ENCODE measurements at places on chromosomes 5 and 9. TPM values are rescaled to one million over a fixed set of nuclear protein-coding genes. Genes with fewer than 3 reads are reported as not detected.

SKIC3 gene
- 16.7 TPM for polyA plus RNA-seq

ENTPD8 gene
- polyA plus RNA-seq = 0.03 TPM

RNF180 gene
- 1.0 TPM for polyA plus RNA-seq

PCDHGA9 gene
- polyA plus RNA-seq = 7.1 TPM

FAM200C gene
- polyA plus RNA-seq = 8.6 TPM

ASTN2 gene
- polyA plus RNA-seq = 1.9 TPM

GMCL2 gene
- polyA plus RNA-seq = not detected

APBA1 gene
- polyA plus RNA-seq = 0.66 TPM

KIF20A gene
- polyA plus RNA-seq = 0.29 TPM

SEMA4D gene
- 8.9 TPM for polyA plus RNA-seq

PCDHB2 gene
- polyA plus RNA-seq = 0.59 TPM

CFAP90 gene
- polyA plus RNA-seq = not detected

IL4 gene
- not detected for polyA plus RNA-seq

CENPK gene
- 0.58 TPM for polyA plus RNA-seq

FST gene
- polyA plus RNA-seq = 6.3 TPM

CDO1 gene
- 4.7 TPM for polyA plus RNA-seq

LCN9 gene
- polyA plus RNA-seq = not detected

PRR7 gene
- polyA plus RNA-seq = 2.7 TPM

NOTCH1 gene
- polyA plus RNA-seq = 7.3 TPM

SYK gene
- 0.96 TPM for polyA plus RNA-seq

TAF1L gene
- under 0.01 TPM for polyA plus RNA-seq

RNF224 gene
- not detected for polyA plus RNA-seq

CCDC171 gene
- polyA plus RNA-seq = 0.33 TPM

SPATA6L gene
- polyA plus RNA-seq = 0.95 TPM

MRPS30 gene
- polyA plus RNA-seq = 35.7 TPM

GFI1B gene
- polyA plus RNA-seq = 0.06 TPM

TNFSF15 gene
- polyA plus RNA-seq = not detected

GABBR2 gene
- polyA plus RNA-seq = 0.37 TPM

SPINK7 gene
- polyA plus RNA-seq = not detected

SLC22A5 gene
- polyA plus RNA-seq = 21.8 TPM

PRKACG gene
- polyA plus RNA-seq = not detected

LPCAT1 gene
- 14.8 TPM for polyA plus RNA-seq

RASEF gene
- not detected for polyA plus RNA-seq
